ENCODE measurements at places on chromosomes 13 and 19.

- DNase-seq, result no peak
Observed at GRCh38 chr13:97851269-97851668, 102.2 kb upstream of the IPO5 start.

- no peak for DNase-seq
Observed at GRCh38 chr13:22040810-22041364, 370.0 kb downstream of the FGF9 start.

- no peak for DNase-seq
Observed at GRCh38 chr13:106602178-106602577, 34.2 kb upstream of the ARGLU1 start.

GRCh38 chr13:107457686-107458085, 757.6 kb downstream of the LIG4 start:
- no peak for DNase-seq

DNA sequence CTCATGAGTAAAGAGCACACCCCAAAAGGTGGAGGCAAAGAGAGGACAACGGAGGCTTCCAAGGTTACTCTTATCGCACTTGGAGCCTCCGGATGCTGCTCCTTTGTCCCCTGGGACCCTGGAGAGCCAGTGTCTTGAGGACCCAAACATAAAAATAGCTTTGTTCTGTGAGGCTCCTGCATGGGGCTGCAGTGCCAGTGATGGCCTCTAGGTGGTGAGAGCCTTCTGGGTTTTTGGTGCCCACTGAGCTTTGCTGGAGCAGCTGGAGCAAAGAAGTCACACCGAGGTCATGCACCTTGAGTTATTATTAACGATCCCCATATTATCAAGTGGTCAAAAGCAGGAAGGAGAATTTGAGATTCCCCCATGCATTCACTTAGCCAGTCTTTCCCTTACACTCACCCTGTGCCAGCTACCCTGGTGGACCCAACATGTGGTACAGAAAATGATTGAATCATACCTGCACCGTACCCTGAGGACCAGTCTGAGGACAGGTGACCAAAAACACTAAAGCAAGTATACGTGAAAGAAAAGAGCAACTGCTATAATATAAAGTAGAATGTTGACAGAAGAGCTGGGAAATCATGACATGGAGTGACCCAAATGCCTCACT, 41.5 kb downstream of the ZNF682 start:
- DNase-seq, result no peak

DNA sequence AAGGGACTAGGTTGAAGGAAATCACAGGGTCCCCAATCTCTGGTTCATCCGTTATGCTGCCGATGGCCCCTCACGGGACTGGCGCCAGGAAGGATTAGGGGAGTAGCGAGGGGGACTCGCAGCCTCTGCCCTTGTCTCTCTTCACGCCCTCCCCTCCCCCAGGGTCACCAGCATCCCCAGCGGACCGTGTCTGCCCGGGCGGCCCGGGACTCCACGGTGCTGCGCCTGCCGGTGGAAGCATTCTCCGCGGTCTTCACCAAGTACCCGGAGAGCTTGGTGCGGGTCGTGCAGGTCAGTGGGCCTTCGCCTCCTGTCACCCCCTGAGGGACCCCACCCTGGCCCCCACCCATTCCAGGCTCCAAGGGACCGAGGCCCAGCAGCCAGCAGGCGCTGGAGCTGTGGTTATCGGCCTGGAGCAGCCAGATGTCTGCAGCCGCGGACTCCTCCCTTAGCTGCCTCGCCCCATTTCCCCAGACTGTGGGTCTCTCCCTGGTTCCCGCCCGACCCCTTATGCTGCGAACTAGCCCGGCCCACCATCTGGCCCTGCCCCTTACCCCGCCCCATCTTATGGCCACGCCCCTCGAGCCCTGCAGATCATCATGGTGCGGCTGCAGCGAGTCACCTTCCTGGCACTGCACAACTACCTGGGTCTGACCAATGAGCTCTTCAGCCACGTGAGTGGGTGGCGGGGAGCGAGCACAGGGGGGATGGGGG, 5.4 kb downstream of the PNPLA6 start:
- DNase-seq, result peak; percentile 23

DNA sequence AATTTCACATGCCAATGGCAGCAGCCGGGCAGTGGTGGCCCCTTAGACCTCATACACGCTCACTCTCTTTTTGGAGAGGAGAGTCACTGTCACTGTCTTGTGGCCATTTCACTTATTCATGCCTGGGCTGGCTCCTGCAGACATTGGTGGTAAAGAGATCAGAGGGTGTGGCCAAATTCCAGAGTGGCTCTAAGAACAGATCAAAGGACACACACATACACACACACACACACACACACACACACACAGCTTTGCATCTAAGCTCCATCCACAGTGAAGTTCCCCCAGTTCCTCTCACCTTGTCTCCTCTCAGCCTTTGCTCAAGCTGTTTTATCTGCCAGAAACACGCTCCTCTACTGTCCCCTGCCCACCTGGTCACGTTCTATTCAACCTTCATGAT, 46.5 kb upstream of the KPNA3 start:
- no peak for DNase-seq

GRCh38 chr19:13022859-13023636, 27.8 kb downstream of the NFIX start:
- DNase-seq, result no peak
